ENCODE measurements at places on chromosomes 12 and 14.

DNA sequence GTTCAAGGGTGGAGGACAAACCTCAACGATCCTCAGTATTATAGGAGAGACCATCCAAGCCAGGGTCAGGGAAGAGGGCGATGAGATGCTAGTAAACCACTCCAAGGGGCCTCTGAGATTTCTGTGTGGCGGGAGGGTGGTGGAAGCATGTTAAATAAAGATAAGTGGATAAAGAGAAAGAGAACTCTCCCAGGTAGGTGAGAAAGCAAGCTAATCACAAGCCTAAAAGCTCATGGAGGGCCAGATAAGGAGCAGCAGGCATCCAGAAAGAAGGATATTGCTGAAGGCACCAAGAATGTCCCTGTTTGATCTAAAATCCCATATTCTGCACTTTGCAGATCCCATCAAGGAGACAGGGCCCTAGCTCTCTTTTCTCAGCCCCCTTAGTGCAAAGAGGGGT, 48.3 kb upstream of the PARP11 start:
- no peak for DNase-seq

GRCh38 chr14:34324363-34324795, 137.7 kb downstream of the SPTSSA start:
- DNase-seq, result peak; percentile 57

GRCh38 chr12:108751821-108752220, 20.5 kb upstream of the CORO1C start:
- no peak for DNase-seq

GRCh38 chr12:92141591-92142121, 4.0 kb downstream of the BTG1 start:
- no peak for DNase-seq

DNA sequence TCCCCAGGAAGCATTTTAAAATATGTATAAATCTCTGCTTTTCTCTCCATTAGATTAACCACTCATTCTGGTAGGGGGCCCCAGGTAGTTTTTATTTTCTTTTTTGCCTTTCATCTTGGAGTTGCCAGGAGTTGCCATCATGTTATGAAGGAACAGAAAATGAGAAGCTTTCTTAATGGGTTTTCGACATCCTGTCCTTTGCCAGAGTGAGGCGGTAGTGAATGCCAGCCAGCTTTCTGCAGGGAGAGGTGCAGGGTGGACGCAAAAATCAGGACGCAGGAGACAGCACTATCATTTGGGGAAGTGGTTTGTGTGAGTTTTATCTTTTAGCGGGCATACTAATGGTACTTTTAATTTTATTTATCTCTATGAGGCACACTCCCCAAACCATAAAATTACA, 1.7 kb downstream of the RASSF8 start:
- no peak for DNase-seq

DNA sequence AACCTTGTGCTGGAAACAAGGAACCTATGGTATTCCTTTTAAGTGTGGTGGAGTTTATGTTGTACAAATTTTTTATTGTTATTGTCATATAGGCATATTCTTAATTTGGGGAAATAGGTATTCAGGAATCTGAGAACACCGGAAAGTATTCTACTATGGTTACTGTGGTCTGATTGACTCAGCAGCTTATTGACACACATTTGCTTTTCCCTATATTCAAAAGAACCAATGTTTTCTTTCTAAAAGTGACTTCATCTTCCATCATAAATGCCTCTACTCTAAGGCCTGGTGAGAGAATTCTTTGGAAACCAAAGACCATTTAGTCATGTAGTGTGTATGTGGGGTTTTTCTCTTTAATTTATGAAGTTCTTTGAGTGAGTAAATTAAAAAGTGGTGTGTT, 474.8 kb downstream of the TMTC2 start:
- no peak for DNase-seq

GRCh38 chr14:54366736-54367735, 29.8 kb upstream of the CDKN3 start:
- no peak for DNase-seq

- DNase-seq, result no peak
These were observed 28.4 kb upstream of the A2M start for GRCh38 chr12:9143929-9144729.

- DNase-seq, result no peak
These were observed 37.1 kb downstream of the SLC8B1 start for GRCh38 chr12:113297621-113298471.
